CD8-positive, alpha-beta T cell (primary cell): ENCODE measurements at places on chromosomes 11 and 22.

DNA sequence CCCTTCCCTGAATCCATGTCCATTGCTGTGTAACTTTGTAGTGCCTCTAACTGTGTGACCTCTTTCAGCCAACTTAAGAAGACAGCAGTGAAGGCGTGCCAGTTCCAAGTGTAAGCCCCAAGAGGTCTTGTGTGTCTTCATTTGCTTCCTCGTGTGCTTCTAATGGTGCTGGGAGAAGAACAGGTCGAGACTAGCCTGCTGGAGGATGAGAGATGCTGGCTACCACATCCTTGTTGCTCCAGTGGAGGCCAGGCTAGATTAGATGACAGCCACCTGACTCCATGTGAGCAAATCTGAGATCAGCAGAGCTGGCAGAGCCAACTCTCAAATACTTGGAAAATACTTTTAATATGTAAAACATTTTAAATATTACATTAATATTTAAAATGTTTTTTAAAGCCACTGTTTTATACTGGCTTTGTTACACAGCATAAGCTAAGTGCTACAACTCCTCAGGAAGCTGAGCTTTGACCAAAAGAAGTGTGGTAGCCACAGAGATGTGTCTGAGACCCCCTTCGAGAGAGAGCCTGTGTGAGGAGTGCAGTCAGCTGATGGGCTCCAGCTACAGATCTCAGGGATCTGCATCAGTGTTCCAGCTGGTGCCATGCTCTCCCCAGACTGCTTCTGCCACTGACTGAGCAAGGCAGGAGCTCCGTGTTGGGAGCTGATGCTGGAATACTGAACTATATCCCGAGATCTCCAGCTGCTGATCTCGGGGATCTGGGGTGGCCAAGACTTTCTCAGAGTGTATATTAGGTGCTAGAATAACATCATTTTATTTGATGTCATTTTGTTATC, 8.9 kb downstream of the KCNJ11 start:
- DNase-seq, result no peak

- DNase-seq, result no peak
Measured at GRCh38 chr11:72511393-72512047, 77.2 kb upstream of the CLPB start.

DNA sequence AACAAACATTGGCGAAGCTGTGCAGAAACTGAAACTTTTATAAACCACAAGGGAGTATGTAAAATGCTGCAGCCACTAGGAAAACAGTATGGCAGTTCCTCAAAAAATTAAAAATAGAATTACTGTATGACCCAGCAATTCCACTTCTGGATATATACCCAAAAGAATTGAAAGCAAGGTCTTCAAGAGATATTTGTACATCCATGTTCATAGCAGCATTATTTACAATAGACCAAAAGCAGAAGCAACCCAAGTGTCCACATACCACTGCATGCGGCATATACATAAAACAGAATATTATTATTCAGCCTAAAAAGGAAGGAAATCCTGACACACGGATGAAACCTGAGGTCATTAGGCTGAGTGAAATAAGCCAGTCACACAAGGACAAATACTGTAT, 85.8 kb downstream of the RELT start:
- DNase-seq, result peak; percentile 4

GRCh38 chr11:131612533-131612932, 242.1 kb downstream of the NTM start:
- DNase-seq, result no peak

GRCh38 chr11:75205564-75206020, 35.0 kb upstream of the TPBGL start:
- no peak for DNase-seq

DNA sequence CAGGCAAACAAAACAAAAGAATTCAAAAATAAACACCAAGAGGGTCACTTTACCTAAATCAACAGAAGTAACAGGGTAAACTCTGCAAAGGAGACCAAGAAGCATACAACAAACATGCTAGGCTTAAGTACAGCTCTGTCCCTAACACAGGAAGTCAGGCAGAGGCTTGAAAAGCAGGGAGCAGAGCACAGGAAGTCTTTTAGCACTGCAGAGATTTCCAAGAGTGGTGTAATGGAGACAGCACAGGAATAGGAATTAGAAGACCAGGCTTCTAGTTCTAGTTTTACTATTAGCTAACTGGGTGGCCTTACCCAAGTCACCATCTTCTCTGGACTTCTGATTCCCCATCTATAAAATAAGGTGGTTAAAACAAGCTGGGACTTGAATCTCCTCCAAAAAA, 1.9 kb downstream of the RBFOX2 start:
- no peak for DNase-seq

- no peak for DNase-seq
Measured at GRCh38 chr11:75878933-75879332, 63.9 kb downstream of the UVRAG start.

DNA sequence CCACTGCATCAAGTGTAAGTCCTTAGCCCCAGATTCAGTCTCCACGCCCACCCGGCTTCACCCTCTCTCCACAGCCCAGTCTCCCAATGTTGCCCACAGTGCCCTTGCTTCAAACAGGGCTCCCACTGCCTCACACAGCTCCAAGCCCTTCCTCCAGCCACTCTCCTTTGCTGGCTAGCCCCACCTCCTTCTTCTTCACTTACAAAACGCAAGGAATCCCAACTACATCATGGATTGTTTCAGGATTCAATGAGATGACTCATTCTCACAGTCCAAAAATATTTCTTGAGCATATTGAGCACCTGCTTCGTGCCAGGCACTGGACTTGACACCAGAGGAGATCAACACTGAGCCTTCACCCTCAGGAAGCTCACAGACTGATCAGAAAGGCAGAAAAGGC, 533.5 kb downstream of the BUD13 start:
- DNase-seq, result no peak

DNA sequence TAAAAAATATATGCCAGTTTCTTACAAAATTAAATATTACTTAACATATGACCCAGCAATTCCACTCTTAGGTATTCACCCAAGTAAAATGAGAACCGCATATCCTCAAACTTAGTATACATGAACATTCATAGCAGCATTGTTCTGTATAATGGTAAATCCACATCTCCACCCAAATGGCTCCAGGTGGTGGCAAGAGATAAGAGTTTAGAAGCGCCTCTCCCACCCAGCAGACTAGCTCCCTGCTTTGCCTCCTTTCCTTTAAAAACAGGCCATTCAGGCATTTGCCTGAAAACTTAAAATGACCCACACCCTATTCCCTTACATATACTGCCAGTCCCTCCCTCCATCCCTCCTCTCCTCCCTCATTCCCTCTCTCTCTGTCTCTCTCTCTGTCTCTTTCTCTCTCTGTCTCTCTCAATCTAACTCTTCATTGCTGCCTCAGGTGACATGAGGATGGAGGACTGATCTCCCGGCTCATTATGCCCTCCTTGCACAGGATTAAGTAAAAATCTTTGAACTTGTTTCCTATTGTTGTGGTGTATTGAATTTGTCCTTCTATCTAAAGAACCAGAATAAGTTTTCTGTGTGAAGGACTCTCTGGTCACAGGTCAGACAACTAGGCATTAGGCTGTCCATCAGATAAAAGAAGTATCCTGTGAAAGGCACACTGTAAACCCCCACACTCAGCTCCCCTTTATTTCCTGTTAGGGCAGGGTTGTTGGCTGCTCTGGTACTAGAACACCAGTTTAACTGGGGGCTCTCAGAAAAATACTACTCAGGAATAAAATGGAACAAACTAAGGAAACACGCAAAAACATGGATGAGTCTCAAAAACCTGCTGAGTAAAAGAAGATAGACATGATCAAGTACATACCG, 48.3 kb downstream of the RRP8 start:
- DNase-seq, result no peak

DNA sequence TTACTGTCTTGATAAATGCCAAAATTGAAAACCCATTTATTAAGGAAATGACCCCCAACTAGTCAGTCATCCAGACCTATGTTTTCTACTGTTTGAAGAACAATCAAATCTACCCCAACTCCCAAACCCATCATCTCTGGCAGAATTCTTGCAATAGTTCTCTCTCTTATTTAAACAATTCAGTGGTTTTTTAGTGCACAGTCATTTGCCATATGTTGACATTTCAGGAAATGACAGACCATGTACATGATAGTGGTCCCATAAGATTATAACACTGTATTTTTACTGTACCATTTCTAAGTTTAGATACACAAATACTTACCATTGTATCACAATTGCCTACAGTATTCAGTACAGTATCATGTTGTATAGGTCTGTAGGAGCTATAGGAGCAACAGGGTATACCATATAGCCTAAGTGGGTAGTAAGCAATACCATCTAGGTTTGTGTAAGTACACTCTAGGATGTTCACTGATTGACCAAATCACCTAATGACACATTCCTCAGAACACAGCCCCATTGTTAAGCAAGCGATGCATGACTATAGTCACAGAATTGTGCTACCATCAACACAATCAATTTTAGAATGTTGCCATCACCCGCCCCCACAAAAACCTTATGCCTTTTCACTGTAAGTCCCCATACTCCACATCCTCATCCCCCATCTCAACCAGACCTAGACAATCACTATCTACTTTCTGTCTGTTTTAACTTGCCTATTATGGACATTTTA, 41.8 kb downstream of the MMP20 start:
- no peak for DNase-seq

GRCh38 chr22:33426451-33426850, 368.3 kb upstream of the SYN3 start:
- DNase-seq, result no peak

- no peak for DNase-seq
Measured at GRCh38 chr11:112967082-112967481, 5.9 kb downstream of the NCAM1 start.

DNA sequence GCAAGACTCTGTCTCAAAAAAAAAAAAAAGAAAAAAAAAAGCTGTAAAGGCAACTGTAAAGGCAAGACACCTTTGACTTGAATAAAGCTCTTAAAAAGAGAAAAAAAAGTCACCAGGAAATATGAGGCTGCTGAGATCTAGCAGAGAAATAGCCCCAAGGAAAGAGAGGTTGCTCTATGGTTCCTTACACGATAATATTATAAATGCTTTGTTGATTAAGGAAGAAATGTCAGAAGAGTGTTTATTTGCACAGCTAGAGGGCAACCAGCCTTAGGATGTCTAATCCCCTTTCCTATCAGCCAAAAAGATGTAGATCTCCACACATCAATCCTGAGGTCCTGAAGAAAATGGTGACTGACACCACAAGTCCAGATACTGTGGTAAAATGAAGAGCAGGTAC, 32.0 kb downstream of the RBFOX2 start:
- no peak for DNase-seq

DNA sequence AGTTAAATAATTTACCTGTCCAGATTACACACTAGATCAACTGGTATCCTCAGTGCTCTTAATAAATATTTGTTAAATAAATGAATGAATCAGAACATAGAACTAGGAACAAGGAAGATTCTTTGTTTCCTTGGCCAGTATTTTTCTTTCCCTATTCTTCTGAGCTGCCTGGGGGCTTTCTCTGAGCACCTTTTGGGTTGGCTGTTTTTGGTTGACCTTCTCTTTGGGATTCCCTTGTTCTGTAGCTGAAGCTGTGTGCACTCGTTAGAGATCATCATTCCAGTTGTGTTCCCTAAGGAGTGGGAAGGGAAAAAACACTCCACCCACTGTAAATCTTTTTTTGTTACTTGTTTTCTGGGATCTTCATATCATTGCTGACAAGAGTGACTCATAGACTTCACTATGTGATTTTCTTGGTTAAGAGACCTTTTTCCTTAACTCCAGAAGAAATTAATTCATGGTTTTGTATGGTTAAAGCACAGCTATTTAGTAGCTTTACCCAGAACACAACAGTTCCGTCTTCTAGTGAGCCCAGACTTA, 84.3 kb downstream of the STIM1 start:
- no peak for DNase-seq
